ENCODE measurements at places on chromosomes 12 and 14. TPM values are rescaled to one million over a fixed set of nuclear protein-coding genes. Genes with fewer than 3 reads are reported as not detected.
A peak's percentile ranks its signal among the peaks of the same experiment; 100 is the strongest.

- no peak for DNase-seq
- no peaks in the 10 kb centered on the region for H3K27me3 ChIP-seq
- H3K4me1 ChIP-seq, result no peaks in the 10 kb centered on the region
- no peak overlapping the region for H3K27ac ChIP-seq
These were observed 158.5 kb downstream of the NELL2 start for GRCh38 chr12:44717612-44718011.

TAS2R19 gene
- total RNA-seq, result 0.71 TPM

TTLL5 gene
- total RNA-seq, result 26.4 TPM

GRCh38 chr12:97169889-97170567, 263.0 kb downstream of the NEDD1 start:
- no peak for DNase-seq
- no peaks in the 10 kb centered on the region for H3K27me3 ChIP-seq
- H3K36me3 ChIP-seq, result no peaks in the 10 kb centered on the region
- H3K27ac ChIP-seq, result no peak overlapping the region

DNA sequence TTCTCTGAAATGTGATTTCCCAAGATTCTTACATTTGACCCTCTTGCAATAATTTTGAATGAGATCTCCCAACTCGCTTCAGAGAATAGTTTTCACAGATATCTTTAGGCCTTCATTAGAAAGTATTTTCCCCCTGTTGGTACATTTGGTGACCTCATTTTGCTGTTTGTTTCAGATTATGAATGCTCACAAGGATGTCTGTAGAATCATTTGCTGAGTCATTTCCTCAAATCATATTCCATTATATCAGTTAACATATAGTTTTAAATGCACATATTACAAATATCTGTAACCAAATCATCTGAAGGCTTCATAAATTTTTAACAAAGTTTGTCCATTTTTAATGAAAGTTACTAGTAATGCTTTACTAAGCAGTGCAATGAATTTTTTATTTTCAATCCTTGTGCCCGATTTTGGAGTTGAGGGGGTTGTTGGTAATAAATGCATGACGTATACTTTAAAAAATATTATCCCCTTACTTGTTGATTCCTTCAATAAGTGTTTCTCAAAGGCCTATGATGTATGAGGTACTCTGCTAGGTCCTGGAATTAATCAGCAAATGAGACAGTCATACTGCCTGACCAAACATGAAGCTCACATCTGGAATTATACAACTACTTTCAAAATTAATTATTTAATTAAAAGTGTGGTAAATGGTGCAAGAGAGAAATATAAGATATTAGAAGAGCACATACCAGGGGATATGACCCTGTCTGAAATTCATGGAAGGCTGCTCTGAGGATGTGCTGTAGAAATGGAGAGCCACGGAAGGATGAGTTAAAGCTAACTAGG, 126.9 kb upstream of the RAP1B start:
- no peaks in the 10 kb centered on the region for H3K36me3 ChIP-seq
- H3K27ac ChIP-seq, result no peak overlapping the region
- DNase-seq, result no peak
- H3K27me3 ChIP-seq, result no peaks in the 10 kb centered on the region
- H3K4me3 ChIP-seq, result no peak overlapping the region

DNA sequence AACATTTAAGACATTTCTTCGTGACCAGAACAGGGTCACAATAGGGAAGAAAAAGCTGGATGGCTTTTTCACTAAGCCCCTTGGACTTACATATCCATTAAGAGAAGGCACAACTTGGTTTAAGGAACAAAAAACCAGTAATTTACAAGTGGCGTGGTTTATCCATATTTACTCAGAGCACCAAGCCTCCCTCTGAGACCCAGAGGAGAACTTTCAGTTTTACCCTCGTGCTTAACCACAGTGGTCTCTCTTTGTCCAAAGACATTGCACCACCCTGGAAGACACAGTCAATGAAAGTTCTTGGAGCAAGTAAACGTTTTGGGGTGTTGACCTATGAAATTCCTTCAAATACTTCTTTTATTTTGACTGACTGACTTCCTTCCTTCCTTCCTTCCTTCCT, 52.5 kb downstream of the SSPN start:
- no peak overlapping the region for H3K27ac ChIP-seq
- H3K4me3 ChIP-seq, result no peak overlapping the region
- H3K4me1 ChIP-seq, result no peaks in the 10 kb centered on the region

DNA sequence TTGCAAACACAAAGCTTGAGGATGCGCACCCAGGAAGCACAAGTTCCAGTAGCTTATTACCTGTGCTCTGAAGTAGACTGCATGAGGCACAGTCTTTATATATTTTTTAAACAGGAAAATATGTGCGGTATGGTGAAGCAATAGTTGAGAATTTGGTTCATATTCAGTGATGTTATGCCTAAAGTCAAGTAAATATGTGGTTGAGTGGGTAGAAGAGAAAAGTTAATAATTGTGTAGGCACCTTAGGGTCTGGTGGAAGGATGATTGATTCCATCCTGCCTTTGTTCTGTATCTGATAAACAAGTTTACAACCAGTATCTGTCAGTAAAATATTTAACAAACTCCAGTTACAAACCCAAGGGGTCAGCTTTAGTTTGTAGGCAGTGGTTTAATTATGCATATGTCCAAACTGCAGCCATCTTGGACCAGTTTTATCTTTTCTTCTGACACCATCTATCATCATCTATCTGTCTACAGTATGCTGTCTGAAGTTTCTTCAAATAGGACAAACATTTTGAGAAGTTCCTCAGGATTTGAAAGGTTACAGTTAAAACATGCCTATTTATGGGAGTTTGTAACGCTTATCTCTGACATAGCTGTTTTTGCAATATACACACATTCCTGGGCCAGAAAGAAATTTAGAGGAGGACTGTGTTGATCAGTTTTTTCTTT, 10.8 kb downstream of the SINHCAF start:
- H3K4me1 ChIP-seq, result peaks cover 20% of the 10 kb centered on the region
- no peaks in the 10 kb centered on the region for H3K27me3 ChIP-seq
- H3K27ac ChIP-seq, result no peak overlapping the region
- H3K4me3 ChIP-seq, result no peak overlapping the region
- H3K36me3 ChIP-seq, result peaks cover 10% of the 10 kb centered on the region

DNA sequence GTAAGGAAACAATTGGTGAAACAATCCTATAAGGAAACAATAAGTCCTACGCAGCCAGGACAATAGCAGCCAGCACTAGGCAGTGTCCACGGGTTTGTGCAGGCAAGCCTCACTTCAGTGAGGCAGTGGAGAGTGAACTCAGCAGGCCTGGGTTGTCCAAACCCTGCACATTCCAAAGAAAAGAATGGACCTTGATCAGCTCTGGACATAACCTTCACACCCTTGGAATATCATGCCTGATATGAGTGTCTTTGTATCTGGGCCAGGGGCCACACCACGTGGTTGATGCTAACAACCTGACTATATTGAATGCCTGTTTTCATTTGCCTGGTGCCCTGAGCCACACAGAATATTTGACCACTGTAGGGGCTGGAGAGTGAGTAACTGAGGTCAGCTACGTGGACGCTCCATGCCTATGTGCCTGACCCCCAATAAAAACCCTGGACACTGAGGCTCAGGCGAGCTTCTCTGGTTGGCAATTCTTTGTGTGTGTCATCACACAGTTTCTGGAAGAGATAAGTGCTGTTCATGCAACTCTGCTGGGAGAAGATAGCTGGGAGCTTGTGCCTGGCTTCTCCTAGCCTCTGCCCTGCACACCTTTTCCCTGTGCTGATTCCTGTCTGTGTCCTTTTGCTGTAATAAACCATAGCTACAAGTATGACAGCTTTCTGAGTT, 81.4 kb upstream of the NCOR2 start:
- H3K4me1 ChIP-seq, result peaks cover 13% of the 10 kb centered on the region
- no peaks in the 10 kb centered on the region for H3K27me3 ChIP-seq
- H3K36me3 ChIP-seq, result no peaks in the 10 kb centered on the region
- no peak overlapping the region for H3K4me3 ChIP-seq
- no peak overlapping the region for H3K27ac ChIP-seq

GRCh38 chr12:131609762-131610161, 101.1 kb upstream of the SFSWAP start:
- H3K36me3 ChIP-seq, result no peaks in the 10 kb centered on the region
- no peak overlapping the region for H3K4me3 ChIP-seq
- no peak for DNase-seq
- peaks cover 42% of the 10 kb centered on the region for H3K4me1 ChIP-seq

RBP5 gene
- not detected for total RNA-seq

- no peak overlapping the region for H3K27ac ChIP-seq
- H3K4me1 ChIP-seq, result no peaks in the 10 kb centered on the region
- H3K36me3 ChIP-seq, result no peaks in the 10 kb centered on the region
- DNase-seq, result no peak
These were observed 10.5 kb downstream of the CLEC6A start for GRCh38 chr12:8466241-8466640.

- no peak overlapping the region for H3K4me3 ChIP-seq
- no peaks in the 10 kb centered on the region for H3K27me3 ChIP-seq
- no peak overlapping the region for H3K27ac ChIP-seq
- H3K36me3 ChIP-seq, result no peaks in the 10 kb centered on the region
- no peaks in the 10 kb centered on the region for H3K4me1 ChIP-seq
These were observed 146.9 kb upstream of the KRR1 start for GRCh38 chr12:75658286-75658685.

DNA sequence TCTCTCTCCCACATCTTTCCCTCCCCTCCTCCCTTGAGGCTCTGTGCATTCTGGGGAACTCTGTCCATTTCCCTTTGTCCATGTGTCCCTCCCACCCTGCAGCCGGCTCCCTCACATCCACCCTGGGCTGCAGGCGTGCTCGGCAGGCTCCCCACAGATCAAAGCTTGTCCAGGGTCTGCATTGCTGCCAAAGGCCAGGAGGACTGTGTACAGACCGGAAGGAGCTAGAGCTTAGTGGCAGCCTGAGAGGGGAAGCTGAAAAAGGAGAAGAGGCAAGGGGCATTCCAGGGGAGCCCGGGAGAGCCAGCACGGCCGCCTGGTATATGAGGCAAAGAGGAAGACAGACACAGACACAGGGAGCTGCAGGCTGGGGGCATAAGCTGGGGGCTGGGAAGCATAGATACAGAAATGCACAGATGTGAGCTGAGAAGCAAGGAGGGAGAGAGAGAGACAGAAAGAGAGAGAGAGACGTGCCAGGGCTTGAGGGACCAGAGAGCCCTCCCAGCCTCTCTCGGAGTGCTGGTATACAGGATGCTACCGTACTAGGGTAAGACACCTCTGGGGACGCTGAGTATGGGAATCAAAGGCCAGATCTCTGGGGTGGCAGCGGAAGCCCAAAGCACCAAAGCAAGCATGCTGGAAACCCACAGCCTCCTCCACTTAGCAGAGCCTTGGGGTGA, 3.3 kb downstream of the CD4 start:
- H3K36me3 ChIP-seq, result peaks cover 42% of the 10 kb centered on the region
- peaks cover 79% of the 10 kb centered on the region for H3K4me1 ChIP-seq
- peak; percentile 42 for DNase-seq
- H3K27ac ChIP-seq, result peak overlapping the region; percentile 81
- no peaks in the 10 kb centered on the region for H3K27me3 ChIP-seq
- peak overlapping the region; percentile 66 for H3K4me3 ChIP-seq

- no peak overlapping the region for H3K27ac ChIP-seq
- no peaks in the 10 kb centered on the region for H3K4me1 ChIP-seq
- no peak for DNase-seq
These were observed 767 bp downstream of the REP15 start for GRCh38 chr12:27696864-27697564.
